Umbilical cord (tissue), 2 donors: ENCODE measurements at places on chromosomes 1 and 21. TPM values are rescaled to one million over a fixed set of nuclear protein-coding genes. Genes with fewer than 3 reads are reported as not detected.

Gene KIF21B
- total RNA-seq: 3.4 TPM

DNA sequence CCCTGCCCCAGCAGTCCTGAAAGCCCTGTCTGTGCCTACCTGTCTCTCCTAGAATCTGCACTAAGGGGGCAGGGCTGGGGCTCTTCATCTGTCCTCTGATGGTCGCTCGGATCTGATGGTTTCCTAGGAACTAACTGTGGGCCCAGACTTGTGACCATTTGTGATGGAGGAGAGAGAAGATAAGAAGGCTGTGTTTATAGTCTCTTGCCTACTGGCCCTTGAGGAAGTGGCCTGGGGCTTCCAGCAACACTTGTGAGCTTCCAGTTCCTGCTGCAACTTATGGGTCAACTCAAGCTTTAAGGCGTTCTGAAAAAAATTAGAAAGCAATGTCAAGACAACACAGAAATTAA lies 53.2 kb upstream of the SYNC start:
- DNase-seq: no peak

Gene OR2C3
- total RNA-seq: 0.72 TPM

DNA sequence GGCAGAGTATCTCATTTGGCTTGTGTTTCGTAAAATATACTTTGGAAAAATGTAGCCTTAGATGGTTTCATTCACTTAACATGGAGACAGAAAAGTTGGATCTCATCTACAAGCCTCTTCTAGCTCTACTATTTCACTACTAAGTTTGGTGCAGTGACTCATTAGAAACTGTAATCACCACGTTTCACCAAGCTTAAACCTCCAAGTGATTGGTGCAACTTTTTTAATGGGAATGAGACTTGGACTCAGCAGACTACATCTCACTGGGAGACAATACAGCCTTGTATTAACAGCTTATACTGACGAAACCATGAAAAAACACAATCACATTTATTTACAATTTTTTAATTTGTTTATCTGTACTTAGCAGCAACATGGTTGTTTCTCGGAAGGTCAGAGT lies 29.9 kb upstream of the NRIP1 start:
- DNase-seq: no peak

Gene IGSF5
- 2.6 TPM for total RNA-seq

- DNase-seq: no peak
Observed at GRCh38 chr21:38506661-38507281, 8.5 kb upstream of the ERG start.

DNA sequence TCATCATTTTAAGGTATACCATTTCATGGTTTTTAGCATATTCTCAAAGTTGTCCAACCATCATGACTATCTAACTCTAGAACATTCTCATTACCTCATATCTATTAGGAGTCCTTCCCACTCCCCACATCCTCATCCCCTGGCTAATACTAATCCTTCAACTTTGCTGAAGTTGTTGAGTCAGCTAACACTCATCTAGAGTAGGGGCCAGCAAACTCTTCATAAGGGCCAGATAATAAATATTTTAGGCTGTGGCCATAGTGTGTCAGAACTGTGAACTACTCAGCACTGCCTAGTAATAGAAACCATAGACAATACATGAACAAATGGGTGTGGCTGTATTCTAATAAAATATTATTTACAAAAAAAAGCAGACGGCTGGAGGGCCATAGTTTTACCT lies 43.0 kb downstream of the TOR3A start:
- no peak for DNase-seq

DNA sequence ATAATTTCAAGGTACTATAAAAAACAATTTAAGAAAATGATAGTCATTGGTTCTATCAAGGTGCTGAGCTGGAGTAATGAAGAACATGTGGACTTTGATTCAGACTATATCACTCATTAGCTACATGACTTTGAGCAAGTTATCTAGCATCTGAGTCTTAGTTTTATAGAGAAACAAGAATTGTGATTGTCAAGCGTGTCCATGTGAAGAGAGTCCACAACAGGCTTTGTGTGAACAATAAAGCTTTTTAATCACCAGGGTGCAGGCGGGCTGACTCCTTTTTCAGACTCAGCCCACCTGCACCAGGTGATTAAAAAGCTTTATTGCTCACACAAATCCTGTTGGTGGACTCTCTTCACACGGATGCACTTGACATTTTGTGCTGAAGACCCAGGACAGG lies 26.6 kb upstream of the DMRTB1 start:
- DNase-seq: no peak

- DNase-seq: no peak
Observed at GRCh38 chr1:43610339-43610738, 39.6 kb upstream of the KDM4A start.

GRCh38 chr1:63148825-63149645 lies 173.3 kb upstream of the FOXD3 start:
- DNase-seq: peak; percentile 2

DNA sequence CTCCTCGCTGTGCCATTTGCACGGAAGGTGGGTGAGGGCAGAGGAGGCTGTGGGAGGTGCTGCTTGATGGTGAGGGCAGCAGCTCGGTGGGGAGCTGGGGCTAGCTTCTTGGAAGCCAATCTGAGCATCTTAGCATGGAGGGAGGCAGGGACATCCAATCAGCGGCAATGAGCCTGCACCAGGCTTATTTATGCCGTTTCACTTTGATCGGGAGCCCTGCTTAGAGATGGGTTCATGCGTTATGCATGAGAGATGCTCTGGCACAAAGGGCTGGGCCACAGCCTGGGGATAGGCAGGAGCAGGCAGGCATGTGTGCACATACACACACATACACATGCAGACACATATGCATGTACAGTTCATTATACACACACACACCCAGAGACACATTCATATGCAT lies 220.2 kb downstream of the GRIK3 start:
- no peak for DNase-seq

Gene MTARC1
- total RNA-seq: 7.7 TPM

DNA sequence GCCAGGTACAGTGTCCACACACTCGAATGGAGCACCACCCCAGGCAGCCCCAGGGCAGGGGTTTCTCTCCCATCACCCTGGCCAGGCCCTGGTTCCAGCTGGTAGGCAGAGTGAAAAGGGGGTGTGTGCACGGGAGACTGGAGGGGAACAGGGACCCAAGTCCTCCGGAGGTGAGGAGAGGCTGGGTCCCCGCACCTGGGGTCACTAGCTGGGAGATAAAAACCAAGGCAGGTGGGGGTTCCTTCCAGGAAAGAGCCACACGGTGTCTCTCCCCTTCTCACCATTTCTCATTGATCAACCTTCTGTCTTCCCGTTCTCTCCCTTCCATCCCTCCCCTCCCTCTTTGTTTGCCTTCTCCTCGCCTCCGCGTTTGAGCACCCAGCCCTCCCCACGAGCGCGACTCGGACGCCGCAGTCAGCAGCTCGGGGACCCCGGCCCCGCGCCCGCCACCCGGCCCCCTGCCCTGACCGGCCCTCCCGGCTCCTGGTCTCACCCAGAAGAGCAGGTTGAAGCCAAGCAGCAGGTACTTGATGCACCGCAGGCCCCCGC lies 358 bp downstream of the TSPAN2 start:
- no peak for DNase-seq

GRCh38 chr21:37273911-37274690 lies 7.0 kb upstream of the VPS26C start:
- no peak for DNase-seq

Gene ACTL8
- total RNA-seq: 1.2 TPM

DNA sequence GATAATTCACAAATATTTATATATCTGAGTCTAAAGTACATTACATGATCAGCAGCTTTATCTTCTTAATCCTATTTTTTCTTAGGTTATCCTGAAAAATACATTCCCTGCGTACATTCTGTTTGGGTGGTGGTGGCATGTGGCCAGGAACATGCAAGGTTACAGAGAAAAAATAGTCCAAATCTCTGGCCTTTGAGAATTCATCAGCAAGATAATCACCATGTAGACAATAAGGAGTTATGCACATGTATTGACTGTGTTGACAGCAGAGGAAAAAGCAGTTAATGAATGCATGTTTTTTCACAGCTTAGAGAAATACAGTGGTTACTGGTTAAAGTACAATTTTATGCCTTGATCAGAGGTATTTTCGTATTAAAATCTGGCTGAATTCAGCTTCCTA lies 49.0 kb downstream of the ABCA4 start:
- DNase-seq: no peak

Gene HSD3B2
- 2.9 TPM for total RNA-seq

Gene INSRR
- not detected for total RNA-seq

Gene EDN2
- 4.6 TPM for total RNA-seq

DNA sequence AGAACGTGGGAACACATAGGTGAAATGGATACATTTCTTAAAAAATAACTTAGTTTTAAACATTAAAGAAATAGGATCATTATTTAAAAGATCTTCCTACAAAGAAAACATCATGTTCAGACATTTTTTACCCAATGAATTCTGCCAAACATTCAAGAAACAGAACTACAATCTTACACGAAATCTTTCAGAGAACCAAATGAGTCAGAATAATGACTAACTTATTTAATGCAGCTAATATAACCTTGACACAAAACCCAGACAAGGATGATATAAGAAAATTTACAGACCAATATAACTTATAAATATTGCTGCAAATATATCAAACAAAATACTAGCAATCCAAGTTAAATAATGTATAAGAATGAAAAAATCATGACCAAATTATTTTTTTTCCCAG lies 220.1 kb upstream of the KCNK2 start:
- DNase-seq: no peak

Gene FBXO42
- 16.1 TPM for total RNA-seq

Gene TTC22
- total RNA-seq: 1.7 TPM

- peak; percentile 49 for DNase-seq
Observed at GRCh38 chr1:234957330-234958065, 171.1 kb downstream of the TOMM20 start.

GRCh38 chr1:107158991-107159390 lies 18.2 kb downstream of the NTNG1 start:
- no peak for DNase-seq

GRCh38 chr1:54671985-54672608 lies 30.5 kb downstream of the MROH7 start:
- DNase-seq: no peak

Gene FAM72A
- total RNA-seq: 2.4 TPM

- DNase-seq: peak; percentile 59
Observed at GRCh38 chr1:237041795-237042525, at the start of gene RYR2. Gene RYR2, plus strand, starts transcription at chr1:237042184. Its CDS starts 338 bp downstream, at chr1:237042522.

Gene ANKRD35
- 0.72 TPM for total RNA-seq

Gene CCDC181
- 1.2 TPM for total RNA-seq

Gene CDC20
- total RNA-seq: 1.4 TPM

- no peak for DNase-seq
Observed at GRCh38 chr1:55696891-55697290, 481.7 kb upstream of the USP24 start.

DNA sequence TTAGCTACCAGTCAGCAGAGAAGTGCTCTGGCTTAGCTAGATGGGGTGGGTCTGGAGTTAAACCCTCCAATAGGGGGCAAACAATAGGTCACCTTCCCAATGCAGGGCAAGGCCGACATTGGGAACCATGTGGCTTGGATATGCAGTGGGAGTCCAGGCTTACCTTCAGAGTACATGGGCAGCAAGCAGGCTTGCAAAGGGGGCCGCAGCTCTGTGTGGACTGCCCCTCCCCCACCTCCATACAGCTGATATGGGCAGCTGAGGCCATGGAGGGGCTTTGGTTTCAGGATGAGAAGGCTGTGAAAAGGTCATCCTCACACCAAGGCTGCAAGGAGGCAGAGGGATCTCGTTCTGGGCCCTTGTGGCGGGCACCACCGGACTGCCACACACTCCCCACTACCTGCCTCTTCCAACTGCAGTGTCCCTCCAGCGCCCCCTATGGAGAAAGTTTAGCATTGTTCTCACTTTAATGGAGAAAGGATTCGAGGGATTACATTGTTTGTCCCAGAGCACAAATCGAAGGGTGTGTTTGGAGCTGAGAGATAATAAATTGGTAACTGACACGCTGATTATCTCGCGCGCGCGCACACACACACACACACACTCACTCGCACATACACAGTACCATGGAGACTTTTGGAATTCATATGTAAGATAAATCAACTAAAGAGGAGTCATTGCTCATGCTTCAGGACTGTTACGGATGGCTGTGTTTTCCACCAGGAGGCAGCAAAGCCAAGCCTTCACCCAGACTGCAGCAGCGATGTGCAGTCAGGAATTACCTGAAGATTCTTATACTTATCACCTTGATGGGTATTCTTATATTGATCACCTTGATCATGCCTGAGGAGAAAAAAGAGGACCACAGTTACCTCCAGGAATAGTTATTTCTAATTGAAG lies 7.0 kb upstream of the SMCP start:
- DNase-seq: peak; percentile 15

DNA sequence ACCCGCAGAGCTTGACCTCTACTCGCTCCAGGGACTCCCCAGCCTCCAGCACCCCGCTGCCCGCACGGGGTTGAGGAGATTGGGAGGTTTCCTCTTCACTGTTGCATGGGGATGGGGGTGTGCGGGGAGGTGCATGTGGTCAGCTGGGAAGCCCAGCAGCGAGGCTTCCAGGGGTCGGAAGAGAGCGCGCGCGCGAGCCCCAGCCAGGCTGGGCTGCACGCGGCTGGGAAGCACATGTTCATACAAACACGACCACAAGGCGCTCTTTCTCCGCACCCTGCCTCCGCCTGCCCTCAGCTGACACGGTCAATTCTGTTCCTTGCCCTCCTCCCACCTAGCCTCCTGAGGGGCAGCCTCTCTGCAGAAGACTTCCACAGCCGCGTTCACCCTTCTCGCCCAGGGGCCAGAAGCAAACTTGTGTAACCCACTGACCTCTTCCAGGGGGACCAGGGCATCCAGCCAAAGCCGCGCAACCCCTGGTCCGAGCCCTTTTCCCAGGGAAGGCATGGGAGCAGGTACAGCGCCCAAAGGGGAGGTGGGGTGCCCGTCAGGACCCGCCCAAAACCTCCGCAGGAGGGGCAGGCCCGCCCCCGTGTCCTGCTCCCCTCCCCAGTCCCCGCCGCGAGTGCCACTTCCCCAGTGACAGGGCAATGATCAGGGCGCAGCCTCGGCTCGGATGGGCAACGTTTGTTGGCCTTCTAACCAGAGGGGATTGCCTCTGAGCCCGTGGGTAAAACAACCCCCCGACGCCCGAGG lies 1.3 kb downstream of the COL24A1 start:
- peak; percentile 57 for DNase-seq

Gene FMO4
- total RNA-seq: 5.8 TPM

DNA sequence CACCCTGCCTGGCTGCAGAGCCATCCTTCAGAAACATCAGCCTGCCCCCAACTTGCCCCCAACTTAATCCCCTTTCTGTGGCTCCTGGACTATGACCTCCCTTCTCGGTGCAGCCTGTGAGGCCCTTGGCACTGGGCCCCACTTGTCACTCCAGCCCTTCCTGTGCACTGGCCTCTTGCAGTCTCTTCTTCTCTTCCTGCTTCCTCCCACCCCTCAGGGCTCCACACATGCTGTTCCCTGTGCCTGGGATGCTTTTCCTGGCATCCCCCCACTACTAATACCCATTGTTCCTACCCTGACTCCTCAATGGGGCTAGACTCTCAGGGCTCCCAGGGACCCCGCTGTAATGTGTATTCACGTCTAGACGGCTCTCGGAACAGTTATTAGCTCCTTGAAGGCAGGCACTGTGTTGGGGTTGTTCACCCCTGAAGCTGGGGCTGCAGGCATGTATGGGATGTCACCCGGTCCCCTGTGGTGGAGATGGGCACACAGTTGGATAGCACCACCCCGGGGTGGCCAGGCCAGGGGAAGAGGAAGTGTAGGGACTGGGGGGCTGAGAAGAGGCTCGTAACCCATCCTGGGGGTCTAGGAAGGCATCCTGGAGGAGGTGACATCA lies 4.5 kb downstream of the LDLRAD1 start:
- DNase-seq: no peak
